ENCODE measurements at places on chromosomes 3 and 15. TPM values are rescaled to one million over a fixed set of nuclear protein-coding genes. Genes with fewer than 3 reads are reported as not detected.

Gene SLC9A9
- 1.6 TPM for total RNA-seq

Gene BRK1
- 130 TPM for total RNA-seq

Gene PRSS50
- total RNA-seq: 1.4 TPM

Gene SKOR1
- 0.17 TPM for total RNA-seq

Gene PRICKLE2
- total RNA-seq: 12.5 TPM

DNA sequence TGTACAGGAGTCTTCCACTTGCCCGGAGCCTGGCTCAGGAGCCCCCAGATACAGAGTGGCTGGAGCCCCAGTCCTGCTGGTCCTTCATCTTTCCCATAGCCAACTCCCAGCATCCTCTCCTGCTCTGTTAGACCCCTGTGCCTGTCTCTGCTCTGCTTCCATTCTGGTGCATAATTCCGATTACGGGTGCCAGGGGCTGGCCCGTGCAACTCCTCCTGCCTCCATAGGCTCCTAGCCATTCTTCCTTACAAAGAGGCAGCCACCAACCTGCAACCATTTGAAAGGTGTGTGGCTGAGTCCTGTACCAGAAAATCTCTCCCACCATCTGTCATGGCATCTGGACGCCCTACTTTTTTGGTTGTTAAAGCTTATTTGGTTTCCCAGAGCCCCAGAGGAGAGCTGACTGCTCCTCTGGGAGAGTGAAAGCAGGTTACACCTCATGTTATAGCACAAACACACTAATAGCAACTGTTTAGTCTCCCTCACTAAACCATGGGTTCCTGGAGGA lies 5.2 kb upstream of the RAD18 start:
- DNase-seq: no peak

- no peak for DNase-seq
These were observed 407.7 kb downstream of the FOXP1 start for GRCh38 chr3:71175691-71176365.

DNA sequence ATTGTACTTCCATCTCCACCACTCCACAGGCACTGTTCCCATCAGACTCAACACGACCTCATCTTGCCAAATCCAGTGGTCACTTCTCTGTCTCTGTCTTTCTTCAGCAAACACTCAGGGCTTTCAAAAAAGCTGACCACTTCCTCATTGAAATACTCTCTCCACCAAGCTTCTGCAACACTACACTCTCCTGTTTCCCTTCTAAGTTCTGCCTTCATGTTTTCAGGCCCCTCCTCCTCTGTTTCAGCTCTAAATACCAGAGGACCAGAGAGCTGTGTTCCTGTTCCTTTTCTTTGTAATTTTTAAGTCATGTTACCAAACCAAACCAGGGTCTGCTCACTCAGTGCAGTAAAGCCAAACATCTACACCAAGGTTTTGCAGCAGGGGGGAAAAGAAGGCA lies 33.8 kb upstream of the ACP3 start:
- DNase-seq: peak; percentile 34

GRCh38 chr3:197222937-197223370 lies 75.5 kb downstream of the DLG1 start:
- no peak for DNase-seq

DNA sequence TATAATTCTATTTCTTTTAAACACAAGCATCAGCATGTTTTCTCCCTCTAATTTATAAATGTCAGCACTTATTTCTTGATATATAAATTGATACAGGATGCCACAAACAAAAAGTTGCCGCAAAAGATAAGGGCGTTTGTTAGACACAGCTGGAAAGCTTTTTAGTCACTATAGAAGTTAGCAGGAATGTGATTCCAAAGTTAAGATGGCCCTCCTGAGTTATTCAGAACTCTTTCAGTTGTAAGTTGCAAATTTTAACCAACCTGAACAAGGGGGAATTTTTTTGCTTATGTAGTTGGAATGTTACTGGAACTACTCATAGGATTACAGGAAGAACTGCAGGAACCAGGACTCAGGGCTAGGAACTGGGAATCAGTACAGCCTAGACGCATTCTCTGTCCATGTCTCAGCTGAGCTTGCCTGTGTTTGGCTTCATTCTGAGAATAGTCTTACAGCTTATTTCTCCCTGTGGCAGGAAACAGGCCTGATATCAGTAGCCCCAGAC lies 166.3 kb downstream of the VGLL4 start:
- peak; percentile 13 for DNase-seq

- DNase-seq: no peak
These were observed 103.3 kb downstream of the SNRK start for GRCh38 chr3:43389388-43390254.

GRCh38 chr3:115598216-115598615 lies 25.1 kb upstream of the GAP43 start:
- DNase-seq: no peak

GRCh38 chr15:85598219-85598618 lies 196.5 kb downstream of the KLHL25 start:
- DNase-seq: no peak

DNA sequence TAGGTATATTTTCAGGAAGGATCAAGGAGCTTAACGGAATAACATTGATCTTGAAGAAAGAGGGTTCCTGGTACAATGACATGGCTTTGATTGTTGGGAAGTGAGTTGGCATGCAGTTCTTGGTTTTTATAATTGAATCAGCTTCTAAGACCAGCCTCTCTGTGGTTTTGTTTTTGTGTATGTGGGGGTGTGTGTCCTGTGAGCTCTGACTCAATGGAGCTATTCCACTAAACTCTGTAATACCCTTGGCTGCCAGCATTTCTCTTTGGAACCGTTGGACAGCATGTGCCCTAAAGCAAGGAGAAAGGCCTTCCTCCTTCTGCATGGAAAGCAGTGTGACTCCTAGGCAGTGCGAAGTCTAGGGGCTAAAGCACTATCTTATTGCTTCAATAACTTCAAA lies 124.8 kb downstream of the EDEM1 start:
- DNase-seq: no peak

GRCh38 chr15:26073430-26074333 lies 210.6 kb upstream of the ATP10A start:
- no peak for DNase-seq

DNA sequence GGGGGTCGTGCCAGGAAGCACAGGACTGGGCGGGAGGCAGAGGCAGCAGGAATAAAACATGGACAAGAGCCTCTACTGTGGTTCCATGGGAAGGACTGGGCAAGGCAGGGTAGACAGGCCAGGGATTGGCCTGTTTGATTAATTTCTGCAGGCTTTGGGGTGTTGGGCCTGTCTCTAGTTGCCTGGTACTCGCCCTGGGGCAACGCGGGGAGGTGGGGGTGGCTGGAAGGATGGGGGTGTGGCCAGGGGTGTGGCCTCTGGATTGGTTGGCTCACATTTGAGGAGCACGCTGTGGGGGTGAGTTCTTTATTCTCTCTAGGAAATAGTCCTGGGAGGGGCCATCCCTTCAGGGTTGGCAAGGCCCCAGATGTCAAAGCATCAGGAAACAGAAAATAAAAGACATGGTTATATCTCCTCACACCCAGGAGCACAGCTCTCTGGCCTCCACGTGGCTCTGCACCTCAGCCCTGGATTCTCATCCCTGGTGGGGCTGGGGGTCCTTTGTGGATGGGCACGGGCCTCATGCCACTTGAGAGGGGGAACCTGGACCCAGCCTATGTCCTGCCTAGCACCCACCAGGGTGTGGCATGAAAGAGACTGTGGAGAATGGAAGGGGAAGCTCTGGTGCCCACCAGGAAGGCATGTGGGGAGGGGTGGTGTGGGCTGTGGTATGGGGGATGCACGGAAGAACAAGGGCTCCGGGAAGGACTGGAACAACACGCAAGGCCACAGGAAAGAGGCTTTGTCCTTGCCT lies 223.0 kb upstream of the LYSMD4 start:
- no peak for DNase-seq

- no peak for DNase-seq
These were observed 39.0 kb downstream of the CFAP100 start for GRCh38 chr3:126433496-126434263.

- DNase-seq: no peak
These were observed 69.6 kb downstream of the SEMA5B start for GRCh38 chr3:122957707-122958689.

GRCh38 chr15:35256551-35256950 lies 171.5 kb upstream of the NANOGP8 start:
- DNase-seq: no peak

- DNase-seq: no peak
These were observed 64.8 kb upstream of the THSD4 start for GRCh38 chr15:71050461-71050860.

DNA sequence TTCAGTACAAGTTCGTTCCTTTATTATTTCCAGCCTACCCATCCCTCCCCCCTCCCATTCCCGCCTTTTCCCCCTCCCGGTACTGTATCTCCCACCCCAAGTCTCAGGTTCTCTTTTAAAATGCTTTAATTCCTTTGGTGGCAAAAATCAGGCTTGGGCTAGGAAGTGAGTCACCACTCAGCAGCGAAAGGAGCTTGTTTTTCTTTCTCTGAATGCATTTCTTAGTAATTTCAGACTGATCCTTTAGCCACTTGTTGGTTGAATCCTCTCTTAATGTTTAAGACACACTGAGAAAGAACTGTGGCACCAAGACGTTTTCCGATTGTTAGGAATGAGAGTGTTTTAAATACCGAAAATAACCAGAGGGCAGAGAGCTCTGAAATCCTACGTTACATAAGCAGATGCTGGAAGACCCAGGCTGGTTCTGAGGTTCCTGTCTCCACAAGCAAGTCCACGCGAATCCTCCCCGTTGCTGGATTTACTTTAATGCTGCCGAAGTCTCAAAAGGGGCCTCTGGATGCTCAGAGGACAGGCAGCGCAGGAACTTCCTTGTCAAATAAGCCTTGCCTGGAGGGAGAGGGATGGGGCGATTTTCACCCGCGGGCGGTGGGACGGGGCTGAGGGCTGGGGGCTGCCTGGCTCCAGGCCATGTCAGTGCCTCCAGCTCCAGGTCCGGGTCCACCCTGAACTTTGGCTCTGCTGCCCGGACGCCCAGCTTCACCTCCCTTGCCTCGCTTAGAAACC lies 854 bp upstream of the COL8A1 start:
- peak; percentile 36 for DNase-seq

GRCh38 chr15:86558252-86558651 lies 478.6 kb downstream of the AGBL1 start:
- DNase-seq: no peak

- no peak for DNase-seq
These were observed 191.6 kb downstream of the NLGN1 start for GRCh38 chr3:173589116-173589515.

GRCh38 chr3:158909870-158910269 lies 108.0 kb downstream of the MFSD1 start:
- no peak for DNase-seq

- no peak for DNase-seq
These were observed 230.8 kb upstream of the STAC start for GRCh38 chr3:36149447-36149865.

GRCh38 chr3:40317061-40317855 lies 7.8 kb downstream of the EIF1B start:
- DNase-seq: peak; percentile 91

- DNase-seq: no peak
These were observed 38.9 kb upstream of the PIK3CB start for GRCh38 chr3:138873471-138874278.
